ENCODE measurements at places on chromosomes 6 and 20.
A peak's percentile ranks its signal among the peaks of the same experiment; 100 is the strongest.

GRCh38 chr6:55524441-55524840 lies 54.6 kb downstream of the HMGCLL1 start:
- DNase-seq, result no peak

GRCh38 chr6:166770216-166771116 lies 143.4 kb upstream of the RPS6KA2 start:
- no peak for DNase-seq

DNA sequence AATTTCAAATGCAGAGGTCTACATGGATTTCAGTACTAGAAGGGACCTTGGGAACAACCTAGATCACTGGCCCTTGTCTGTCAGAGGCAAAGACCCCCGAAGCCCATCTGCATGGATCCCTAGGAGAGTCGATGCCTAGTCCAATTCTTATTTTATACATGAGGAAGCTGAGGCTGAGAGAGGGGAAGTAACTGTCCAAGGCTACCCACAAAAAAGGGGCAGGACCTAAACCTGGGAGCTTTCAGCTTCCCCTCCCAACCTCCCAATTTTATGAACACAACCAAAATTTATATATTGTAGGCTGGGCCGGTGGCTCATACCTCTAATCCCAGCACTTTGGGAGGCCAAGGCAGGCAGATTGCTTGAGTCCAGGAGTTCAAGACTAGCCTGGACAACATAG lies 73.2 kb downstream of the TRERF1 start:
- no peak for DNase-seq

GRCh38 chr6:63597141-63598048 lies 25.1 kb downstream of the LOC128125822 start:
- no peak for DNase-seq

DNA sequence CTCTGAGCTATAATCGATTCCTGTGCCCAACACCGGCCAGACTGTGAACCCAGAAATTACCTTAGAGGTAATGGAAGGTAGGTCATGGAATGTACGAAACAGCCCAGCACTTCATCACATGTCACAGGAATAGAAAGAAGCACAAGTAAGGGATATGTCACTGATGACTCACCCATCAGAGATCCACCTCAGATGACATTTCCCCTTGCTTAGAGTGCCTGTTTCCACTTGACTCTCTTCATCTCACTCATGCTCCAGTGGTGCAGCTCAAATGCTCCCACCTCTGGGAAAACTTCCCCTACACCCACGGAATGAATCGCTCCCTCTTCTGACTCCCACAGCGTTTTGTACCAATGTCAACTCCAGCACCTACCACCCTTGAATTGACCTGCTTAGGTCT lies 381.6 kb upstream of the CNR1 start:
- DNase-seq, result no peak

DNA sequence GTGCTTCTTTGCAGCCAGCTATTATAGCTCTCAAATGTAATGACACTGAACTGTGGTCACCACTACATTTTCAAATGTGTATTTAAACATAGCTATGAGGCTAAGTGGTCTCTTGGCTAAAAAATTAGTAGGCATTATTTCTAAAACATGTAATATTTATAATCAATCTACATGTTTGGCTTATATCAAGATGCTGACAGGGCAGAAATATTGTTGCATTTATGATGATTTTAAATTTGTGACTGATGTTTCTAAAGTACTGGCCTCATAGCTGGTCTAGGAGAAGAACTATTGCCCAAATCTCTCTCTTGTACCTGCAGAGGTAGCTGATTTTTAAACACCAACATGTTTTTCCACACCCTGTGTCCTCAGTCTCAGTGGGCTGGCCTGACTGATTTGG lies 298.2 kb downstream of the PAX1 start:
- DNase-seq, result no peak

GRCh38 chr6:42727627-42728026 lies 5.2 kb upstream of the PRPH2 start:
- DNase-seq, result no peak

- DNase-seq, result no peak
Measured at GRCh38 chr6:47400581-47400980, 77.0 kb upstream of the CD2AP start.

DNA sequence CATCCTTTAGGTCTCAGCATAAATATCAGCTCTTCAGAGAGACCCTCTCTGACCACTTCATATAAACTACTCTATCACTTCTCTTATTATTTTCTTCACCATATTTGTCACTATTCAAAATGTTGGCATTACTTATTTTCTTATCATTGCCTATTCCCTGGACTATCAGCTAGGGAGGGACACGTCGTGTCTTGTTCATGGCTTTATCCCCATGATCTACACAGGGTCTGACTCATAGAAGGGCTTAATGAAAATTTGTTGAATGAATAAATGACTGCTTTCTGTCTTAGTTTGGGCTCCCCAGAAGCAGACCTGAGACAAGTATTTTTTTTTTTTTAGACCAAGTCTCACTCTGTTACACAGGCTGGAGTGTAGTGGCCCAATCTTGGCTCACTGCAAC lies 3.0 kb upstream of the CDK5RAP1 start:
- no peak for DNase-seq

DNA sequence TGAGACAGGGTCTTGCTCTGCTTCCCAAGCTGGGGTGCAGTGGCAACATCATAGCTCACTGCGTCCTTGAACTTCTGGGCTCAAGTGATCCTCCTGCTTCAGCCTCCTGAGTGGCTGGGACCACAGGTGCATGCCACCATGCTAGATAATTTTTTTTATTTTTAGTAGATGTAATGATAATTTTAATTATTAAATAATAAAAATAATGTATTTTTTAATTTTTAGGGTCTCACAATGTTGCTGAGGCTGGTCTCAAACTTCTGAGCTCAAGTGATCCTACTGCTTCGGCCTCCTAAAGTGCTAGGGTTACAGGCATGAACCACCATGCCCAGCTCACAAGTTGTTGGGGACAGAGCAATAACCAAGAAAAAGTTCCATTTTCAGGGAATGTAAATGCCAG lies 138.0 kb upstream of the RALGAPA2 start:
- DNase-seq, result no peak

DNA sequence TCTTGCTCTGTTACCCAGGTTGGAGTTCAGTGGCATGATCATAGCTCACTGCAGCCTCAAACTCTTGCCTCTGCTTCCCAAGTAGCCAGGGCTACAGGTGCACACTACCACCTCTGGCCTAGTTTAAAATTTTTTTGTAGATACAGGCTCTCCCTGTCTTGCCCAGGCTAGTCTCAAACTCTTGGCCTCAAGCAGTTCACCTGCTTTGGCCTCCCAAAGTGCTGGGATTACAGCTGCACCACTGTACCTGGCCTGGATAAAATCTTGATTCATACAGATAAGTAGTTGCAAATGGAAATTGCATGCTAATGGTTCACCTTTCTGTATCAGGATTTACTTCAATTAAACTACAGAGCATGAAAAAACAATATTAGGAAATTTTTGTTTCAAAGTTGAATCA lies 4.2 kb downstream of the CD2AP start:
- DNase-seq, result no peak

GRCh38 chr6:136317021-136317694 lies 27.5 kb upstream of the BCLAF1 start:
- DNase-seq, result no peak

GRCh38 chr20:10040070-10040975 lies 5.5 kb downstream of the ANKEF1 start:
- DNase-seq, result no peak

- DNase-seq, result no peak
Measured at GRCh38 chr6:134169871-134170486, 117.6 kb upstream of the SLC2A12 start.

GRCh38 chr20:4544765-4545164 lies 176.9 kb upstream of the PRND start:
- DNase-seq, result no peak

GRCh38 chr6:133740816-133741215 lies 148.1 kb upstream of the TCF21 start:
- no peak for DNase-seq

GRCh38 chr6:47413752-47414422 lies 63.7 kb upstream of the CD2AP start:
- DNase-seq, result peak; percentile 2

DNA sequence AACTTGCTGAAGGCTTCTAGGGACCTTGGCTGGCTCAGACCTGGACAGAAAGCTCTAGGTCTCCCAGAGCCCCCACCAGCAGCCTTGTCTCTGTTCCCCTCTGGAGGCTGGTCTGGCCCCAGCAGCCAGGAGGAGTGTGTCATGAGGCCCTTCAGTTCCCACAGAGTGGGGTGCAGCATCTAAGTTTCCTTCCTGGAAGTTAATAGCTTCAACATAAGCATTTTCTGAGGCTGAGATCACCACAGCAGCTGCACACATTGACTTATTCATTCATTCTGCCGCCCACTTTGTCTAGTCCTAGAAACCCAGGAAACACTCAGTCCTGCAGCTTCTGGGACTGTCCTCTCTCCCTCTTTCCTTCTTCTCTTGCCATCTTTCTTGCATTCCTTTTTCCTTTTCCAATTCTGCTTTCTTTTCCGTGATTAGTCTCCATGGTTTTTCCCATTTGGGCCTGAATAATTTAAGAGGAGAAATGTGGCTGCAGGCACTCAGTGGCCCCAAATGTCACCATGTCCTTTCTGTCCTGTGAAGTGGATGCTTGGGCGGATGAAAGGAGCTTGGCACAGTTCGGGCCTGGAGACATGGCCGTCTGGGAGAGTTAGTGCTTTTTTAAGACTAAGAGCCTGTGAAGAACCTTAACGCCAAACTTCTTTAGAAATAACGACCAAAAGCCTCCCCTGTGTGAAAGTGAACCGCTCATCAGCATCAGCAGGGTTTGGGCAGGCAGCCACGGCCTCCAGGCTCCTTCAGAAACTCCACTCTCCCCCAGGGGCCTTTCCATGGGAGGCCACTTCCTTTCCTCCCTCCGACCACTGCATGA lies 31.0 kb upstream of the PCMTD2 start:
- DNase-seq, result no peak

GRCh38 chr20:44095831-44096230 lies 91.2 kb downstream of the JPH2 start:
- DNase-seq, result no peak

GRCh38 chr6:93567164-93567563 lies 147.8 kb upstream of the EPHA7 start:
- DNase-seq, result no peak

DNA sequence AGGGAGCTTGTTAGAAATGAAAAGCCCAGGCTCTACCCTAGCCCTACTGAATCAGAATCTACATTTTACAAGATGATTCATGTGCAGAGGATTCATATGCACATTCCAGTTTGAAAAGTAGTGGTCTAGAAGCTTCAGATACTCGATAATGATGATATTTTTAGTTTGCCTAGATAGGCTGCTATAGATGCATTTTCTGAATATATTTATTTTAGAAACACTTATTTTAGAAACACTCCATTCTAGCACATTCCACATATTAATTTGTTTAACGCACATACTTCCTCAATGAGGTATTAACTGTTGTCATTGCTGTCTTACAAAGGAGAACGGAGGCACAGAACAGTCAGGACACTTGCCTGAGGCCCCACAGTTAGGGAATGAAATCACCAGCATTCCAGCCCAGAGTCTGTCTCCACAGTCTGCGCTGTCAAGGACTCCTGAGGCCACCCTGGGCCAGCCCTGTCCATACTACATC lies 64.4 kb downstream of the SNAP25 start:
- DNase-seq, result no peak

- no peak for DNase-seq
Measured at GRCh38 chr6:355373-356208, 36.0 kb upstream of the IRF4 start.

- DNase-seq, result no peak
Measured at GRCh38 chr20:10812759-10813327, 139.0 kb upstream of the JAG1 start.

- peak; percentile 70 for DNase-seq
Measured at GRCh38 chr6:46201702-46202101, 30.9 kb upstream of the ENPP5 start.

DNA sequence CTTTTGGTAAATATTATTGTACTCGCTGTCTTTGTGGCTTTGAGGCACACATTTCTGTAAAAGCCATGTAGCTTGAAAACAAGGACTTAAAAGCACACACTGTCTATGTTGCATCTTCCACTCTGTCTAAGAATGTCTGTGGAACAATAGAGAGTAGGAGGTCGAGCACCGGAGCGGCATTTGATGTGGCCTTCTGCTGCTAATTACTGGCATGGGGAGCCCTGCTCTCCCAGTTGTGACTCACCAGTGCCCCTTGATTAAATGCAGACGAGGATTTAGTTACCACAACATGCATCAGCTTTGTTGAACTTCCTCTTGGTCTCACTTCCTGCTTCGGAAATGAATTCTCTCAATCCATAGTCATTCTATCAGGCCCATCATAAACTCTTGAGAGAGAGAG lies 680.7 kb upstream of the SLC35B3 start:
- DNase-seq, result no peak

GRCh38 chr6:5365436-5366195 lies 104.3 kb downstream of the FARS2 start:
- no peak for DNase-seq

DNA sequence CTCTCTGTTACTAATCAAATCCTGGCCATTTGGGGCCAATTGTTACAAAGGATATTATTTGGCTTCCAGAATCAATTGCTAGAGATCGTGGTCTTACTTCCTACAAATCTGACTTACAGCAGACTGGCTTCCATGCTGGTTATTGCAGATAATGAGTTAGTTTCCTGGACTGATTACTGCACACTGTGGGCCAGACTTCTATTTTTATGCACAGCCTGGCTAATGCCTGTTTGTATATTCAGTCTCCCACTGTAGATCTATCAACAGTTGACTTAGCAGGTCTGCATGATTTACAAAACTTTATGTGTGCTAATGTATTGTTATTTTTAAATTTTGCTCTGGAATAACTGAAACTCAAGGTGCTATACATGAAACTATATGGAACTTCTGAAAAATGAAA lies 25.8 kb upstream of the FBXL4 start:
- no peak for DNase-seq

- no peak for DNase-seq
Measured at GRCh38 chr20:46316984-46317684, 8.8 kb upstream of the CDH22 start.

DNA sequence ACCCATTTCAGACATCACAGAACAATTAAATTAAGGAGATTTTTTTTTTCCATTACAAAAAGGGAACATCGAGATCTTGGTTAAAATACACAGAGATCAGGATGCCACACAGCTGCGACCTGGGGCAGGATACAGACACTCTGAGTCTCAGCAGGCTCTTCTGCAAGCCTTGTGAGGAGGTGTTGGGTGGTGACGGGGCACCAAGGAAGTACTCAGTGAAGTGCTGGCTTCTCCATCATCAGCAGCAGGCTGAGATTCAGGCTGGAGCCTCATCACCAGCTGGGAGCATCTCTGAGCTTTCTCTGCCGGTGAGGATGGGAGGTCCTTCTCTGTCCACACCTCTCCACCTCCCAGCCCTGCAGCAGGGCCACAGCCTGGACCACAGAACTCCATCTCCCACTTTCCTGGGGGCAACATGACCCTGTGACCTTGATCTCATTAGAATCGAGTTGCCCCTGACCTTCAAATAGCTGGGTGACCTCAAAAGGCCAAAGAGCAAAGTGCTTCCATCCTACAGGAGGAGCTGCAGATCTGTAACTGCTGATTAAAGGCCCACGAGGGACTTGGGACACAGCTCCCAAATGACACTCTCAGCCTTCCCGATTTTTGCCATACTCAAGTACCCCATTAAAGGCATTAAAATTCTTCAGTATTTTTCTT lies 16.0 kb downstream of the PMEPA1 start:
- no peak for DNase-seq

GRCh38 chr6:7978736-7979135 lies 68.1 kb upstream of the TXNDC5 start:
- no peak for DNase-seq
